NCI-H510A treated with DMSO at 0.1 percent for 48 hours (cell line): ENCODE measurements at places on chromosomes 2 and 18.

GRCh38 chr18:24553571-24554285 is 93.3 kb downstream of the HRH4 start:
- no peak for DNase-seq

DNA sequence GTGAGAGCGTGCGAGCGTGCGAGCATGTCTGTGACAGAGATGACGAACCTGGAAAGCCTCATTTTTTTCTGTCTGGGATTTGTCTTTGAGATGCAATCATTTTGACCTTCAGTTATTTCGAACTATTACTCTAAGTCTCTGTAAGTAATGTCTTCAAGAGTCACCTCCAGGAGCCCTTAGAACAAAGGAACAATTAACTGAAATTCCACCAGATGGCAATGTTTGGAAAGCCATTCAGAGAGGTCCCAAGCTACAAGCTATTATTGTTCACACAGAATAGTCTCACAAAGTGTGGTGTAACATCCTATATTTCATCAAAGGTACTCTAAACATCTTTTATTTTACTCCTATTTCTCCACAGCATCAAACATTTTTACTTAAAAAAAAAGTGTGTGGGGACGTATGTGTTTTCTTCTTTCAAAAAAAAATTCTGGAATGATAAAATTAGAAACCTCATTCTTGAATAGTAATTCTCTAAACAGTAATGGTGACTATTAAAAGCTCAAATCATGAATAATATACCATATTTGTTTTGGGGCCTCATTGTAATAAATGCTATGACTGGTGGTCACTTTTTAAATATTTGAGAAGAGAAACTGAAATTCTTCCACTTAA is 35.1 kb upstream of the MAPRE2 start:
- DNase-seq, result peak; percentile 96

DNA sequence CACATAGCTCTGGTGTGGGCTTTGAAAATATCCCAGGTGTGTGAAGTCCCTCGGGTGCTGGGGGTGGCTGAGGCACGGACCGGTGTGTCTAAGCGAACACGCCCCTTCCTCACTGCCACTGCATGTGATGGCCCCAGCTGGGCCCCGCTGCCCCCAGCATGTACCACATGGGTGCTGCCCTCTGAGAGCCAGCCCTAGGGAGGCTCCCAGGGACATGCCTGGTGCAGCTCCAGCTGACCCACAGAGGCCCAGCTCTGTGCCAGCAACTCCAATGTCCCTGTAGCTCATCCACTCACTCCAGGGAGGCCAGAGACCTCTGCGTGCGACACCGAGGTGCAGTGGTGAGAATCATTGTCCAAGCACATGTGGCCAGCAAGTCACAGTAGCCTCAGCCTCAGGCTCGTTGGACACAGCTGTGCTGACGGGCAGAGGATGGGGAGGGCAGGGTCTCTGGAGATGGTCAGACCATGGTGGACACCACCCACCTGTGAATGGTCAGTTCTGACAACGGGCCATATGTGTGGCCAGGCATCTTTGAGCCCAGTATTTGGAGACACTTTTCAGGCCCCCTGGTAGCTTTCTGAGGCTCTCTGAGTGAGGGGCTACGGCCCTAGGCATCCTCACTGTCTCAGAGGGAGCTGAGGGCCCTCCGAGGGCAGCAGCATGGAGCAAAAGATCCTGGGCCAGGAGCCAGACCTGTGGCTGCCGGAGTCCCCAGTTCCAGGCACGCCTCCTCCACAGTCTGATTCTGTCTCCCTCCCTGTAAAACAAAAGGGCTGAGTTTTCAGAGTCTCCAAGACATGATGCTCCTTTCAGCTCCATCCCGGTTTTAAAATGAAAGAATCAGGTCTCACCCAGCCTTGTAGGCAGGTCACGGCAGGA is 220.7 kb downstream of the NDUFA10 start:
- DNase-seq, result no peak

- DNase-seq, result no peak
Measured at GRCh38 chr2:46802665-46803546, 112.7 kb downstream of the MCFD2 start.

- DNase-seq, result no peak
Measured at GRCh38 chr2:138777996-138778395, 2.2 kb downstream of the NXPH2 start.

GRCh38 chr2:172106108-172106961 is 3.6 kb upstream of the DLX2 start:
- no peak for DNase-seq

- DNase-seq, result no peak
Measured at GRCh38 chr2:85865539-85866164, 23.1 kb downstream of the ST3GAL5 start.

DNA sequence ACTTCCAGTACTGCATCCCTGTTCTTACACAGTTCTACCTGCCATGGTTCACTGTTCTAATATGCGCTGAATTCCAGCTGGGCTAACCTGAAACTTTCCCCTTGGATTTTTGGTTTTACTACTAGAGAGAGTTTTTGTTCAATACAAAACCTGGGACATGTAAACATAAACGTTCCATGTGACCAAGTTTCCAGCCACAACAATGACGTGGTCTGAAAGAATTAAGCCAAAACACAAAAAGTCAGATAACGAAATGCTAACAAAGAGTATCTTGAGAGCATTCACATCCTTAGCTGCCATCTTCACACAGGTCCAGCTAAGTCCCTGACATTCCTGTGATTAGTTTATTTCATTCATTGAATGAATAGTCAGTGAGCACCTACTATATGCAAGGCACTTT is 467.0 kb upstream of the PKDCC start:
- DNase-seq, result no peak

GRCh38 chr2:24463271-24463670 is 27.8 kb upstream of the NCOA1 start:
- no peak for DNase-seq

- DNase-seq, result no peak
Measured at GRCh38 chr2:45085487-45085886, 76.2 kb upstream of the SIX2 start.

GRCh38 chr18:75162467-75162866 is 46.5 kb downstream of the PTGR3 start:
- no peak for DNase-seq

- no peak for DNase-seq
Measured at GRCh38 chr2:55089726-55090125, 39.5 kb upstream of the RTN4 start.

DNA sequence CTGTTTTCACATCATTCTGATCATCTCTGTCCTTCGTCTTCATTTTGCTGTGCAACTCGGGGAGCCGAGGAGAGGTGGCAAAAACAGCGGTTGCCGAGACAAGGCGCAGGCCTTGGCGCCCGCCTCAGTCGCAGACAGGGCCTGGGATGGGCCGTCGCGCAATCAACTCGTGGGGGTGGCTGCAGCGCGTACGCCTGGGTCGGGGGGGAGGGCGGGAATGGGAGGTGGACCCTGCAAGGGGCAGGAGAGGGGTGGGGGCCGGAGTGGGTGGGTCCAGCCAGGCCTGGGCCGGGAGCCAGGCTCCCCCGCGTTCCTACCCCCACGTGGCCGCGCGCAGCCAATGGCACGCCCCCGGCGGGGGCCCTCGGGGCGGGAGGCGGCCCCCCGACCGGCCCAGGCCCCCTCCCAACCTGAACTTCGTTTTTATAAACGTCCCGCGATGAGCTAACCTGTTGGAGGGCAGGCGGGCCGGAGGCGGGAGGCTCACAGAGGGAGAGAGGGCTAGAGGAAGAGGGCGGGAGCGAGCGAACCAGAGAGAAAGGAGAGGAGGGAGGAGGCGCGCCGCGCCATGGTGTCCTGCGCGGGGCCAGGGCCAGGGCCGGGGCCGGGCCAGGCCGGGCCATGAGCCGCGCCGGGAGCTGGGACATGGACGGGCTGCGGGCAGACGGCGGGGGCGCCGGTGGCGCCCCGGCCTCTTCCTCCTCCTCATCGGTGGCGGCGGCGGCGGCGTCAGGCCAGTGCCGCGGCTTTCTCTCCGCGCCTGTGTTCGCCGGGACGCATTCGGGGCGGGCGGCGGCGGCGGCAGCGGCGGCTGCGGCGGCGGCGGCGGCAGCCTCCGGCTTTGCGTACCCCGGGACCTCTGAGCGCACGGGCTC is at the start of gene HOXD13:
Gene HOXD13 (plus strand): TSS at position 452 of the 875 bp plus-strand sequence. CDS start 170 bp downstream, at position 622.
- peak; percentile 54 for DNase-seq

- no peak for DNase-seq
Measured at GRCh38 chr2:241007880-241008710, 9.7 kb downstream of the SNED1 start.

DNA sequence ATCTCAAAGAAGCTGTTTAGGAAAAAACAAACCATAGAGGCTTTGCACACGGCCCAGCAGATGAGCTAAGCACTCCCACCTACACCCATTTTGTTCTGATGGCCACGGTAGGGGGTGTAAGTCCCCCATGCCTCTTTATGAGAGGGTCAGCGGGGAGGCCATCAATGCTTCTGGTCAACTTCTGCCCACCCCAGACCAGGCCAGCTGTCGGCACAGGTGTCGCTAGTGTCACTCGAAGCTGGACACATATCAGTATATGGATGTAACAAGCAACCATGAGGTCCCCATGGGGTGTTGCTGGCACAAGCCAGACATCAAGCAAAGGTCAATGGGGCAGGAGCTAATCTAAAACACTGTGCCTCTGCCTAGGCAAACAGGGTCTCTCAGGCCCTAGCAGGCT is 23.7 kb upstream of the SLC35F6 start:
- no peak for DNase-seq

DNA sequence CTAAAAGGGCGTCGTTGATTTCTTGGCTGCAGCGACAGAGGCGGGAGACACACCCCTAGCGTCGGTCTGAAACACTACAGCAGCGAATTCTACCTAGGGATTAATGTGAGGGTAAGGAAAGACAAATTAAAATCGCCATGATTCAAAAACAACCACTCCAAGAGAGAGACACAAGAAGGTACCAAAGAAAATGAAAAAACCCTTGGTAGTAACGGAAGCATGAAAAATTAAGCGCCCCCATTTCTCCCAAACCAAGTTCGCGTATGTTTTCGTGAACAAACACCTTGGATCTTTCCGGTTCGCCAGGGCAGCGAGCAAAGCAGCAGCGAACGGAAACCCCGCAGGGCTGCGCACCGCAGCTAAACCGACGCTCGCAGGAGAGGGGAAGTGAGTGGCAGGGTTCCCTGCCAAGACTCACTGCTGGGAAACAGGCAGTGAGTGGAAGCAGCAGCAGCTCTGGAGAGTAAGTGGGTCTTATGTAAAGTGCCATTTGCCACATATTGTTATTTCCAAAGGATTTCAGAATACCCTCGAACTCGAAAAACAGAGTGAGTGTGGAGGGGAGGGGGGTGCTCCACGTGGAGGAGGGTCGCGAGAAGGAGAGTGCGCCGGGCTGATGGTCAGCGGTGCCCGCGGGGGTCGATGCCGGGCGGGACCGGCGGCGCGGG is 1.0 kb downstream of the PPP3R1 start:
- DNase-seq, result peak; percentile 94
